Pulmonary artery endothelial cell (primary cell): ENCODE measurements at places on chromosomes 1 and 21.

- DNase-seq, result peak; percentile 37
Observed at GRCh38 chr1:40143891-40144575, 17.2 kb upstream of the RLF start.

GRCh38 chr1:175317779-175318178 lies 125.2 kb upstream of the KIAA0040 start:
- peak; percentile 82 for DNase-seq

DNA sequence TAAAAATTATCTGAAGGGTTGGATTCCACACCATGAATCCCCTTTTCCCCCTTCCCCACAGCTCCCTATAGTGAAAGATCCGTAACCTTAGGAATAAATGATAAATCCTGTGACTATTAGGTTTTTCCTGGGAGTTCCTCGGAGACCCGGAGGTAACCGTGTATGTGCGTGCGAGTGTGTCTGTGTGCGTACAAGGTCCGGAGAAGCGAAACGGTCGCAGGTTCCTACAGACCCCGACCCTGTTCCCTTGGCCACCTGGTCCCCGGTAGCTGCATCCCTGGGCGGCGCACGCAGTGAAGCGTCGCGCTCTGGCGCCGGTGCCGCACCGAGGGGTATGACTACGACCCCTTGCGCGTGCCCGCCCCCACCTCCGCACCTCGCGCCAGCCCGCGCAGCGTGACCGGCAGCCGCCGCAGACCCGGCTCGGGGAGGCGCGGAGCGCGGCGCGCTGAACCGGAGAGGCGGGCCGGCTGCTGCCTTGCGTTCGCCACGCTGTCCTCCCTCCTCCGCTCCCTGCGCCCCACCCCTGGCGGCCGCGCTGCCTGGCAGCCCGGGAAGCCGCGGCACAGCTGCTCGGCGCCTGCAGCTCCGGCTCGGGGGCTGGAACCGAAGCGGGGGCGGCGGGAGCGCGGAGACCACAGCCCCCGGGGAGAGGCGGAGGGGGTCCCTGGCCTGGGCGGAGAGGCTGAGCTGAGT lies at the start of gene AK5:
Gene AK5 (plus strand): TSS at position 529 of the 696 bp plus-strand sequence. CDS start 295 bp downstream, outside the sequence.
- DNase-seq, result no peak

- DNase-seq, result no peak
Observed at GRCh38 chr1:118032883-118033282, 103.3 kb downstream of the WDR3 start.

GRCh38 chr1:87795615-87796337 lies 467.1 kb downstream of the LMO4 start:
- no peak for DNase-seq

GRCh38 chr1:207981976-207982375 lies 71.1 kb upstream of the CD34 start:
- DNase-seq, result no peak

- DNase-seq, result no peak
Observed at GRCh38 chr1:101995984-101996745, 561 bp downstream of the OLFM3 start.

GRCh38 chr1:84705513-84705912 lies 15.3 kb upstream of the SSX2IP start:
- no peak for DNase-seq

GRCh38 chr1:147600119-147601111 lies 59.1 kb downstream of the BCL9 start:
- no peak for DNase-seq

DNA sequence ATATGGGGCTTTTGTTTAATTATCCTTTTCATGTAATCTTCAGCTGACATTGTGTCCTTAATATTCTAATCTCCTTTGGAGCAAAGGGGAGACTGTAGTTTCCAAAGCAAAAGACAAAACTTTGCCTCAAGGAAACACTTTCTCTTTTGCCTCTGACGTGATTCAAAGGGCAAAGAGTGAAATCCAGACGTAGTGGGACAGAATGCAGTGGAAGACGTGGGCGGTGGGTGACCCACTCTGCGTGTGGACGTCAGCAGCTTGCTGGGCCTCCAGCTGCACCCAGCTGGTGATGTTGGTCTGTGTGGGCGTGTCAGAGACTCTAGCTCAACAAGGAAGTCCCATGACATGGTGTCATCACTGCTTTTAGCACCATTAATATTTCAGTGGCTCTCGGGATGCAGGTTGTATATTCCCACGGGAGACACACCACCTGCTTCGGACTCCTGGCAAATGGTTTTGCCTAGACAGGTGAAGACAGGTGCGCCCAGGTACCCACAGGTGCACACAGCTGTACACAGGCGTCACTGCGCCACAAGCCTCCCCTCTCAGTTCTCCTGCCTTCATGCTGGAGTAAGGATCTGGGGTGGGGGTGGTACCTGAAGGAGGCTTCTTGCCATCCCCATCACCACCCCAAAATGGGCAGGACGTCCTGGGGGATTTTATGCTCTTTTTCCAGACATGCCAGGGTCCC lies 292.1 kb upstream of the VAMP3 start:
- no peak for DNase-seq

DNA sequence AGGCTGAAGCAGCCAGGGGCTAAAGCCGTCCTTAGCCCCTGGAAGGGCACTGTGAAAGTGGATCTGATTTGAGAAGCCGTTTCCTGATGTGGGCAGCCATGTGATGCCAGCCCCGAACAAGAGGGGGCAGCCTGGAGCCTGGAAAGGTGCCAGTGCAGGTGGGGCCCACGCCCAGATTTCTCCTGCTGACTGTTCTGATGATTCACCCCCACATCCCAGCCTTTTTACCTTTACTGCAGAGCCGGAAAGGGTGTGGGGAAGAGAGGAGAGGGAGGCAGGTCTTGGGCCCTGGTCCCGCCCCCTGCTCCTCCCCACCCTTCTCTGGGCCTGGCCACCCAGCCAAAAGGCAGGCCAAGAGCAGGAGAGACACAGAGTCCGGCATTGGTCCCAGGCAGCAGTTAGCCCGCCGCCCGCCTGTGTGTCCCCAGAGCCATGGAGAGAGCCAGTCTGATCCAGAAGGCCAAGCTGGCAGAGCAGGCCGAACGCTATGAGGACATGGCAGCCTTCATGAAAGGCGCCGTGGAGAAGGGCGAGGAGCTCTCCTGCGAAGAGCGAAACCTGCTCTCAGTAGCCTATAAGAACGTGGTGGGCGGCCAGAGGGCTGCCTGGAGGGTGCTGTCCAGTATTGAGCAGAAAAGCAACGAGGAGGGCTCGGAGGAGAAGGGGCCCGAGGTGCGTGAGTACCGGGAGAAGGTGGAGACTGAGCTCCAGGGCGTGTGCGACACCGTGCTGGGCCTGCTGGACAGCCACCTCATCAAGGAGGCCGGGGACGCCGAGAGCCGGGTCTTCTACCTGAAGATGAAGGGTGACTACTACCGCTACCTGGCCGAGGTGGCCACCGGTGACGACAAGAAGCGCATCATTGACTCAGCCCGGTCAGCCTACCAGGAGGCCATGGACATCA lies at the start of gene SFN:
Gene SFN (plus strand): TSS at position 369 of the 904 bp plus-strand sequence. CDS start 64 bp downstream, at position 433.
- no peak for DNase-seq

- DNase-seq, result peak; percentile 33
Observed at GRCh38 chr1:55640708-55641473, 425.7 kb upstream of the USP24 start.

- no peak for DNase-seq
Observed at GRCh38 chr1:202199040-202199889, 5.7 kb downstream of the LGR6 start.

GRCh38 chr21:46441331-46441730 lies 17.4 kb upstream of the DIP2A start:
- DNase-seq, result no peak

GRCh38 chr1:9195651-9196050 lies 38.9 kb upstream of the H6PD start:
- DNase-seq, result no peak

DNA sequence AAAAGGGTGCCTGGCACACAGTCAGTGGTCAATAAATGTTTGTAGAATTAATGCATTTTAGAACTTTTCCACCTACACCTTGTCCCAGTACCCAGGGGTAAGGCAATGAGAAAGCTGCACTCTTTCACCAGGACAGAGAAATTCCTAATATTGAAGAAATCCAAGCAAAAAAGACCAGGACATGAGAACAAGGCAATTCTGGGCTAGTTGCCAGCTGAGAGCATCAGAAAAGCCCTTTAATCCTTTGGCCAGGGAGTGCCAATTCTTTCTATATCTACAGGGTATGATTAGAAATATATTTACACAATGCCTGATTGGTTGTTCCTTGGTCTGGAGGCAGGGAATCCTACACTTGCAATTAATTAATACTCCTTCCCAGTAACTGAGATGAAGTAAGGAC lies 492.4 kb upstream of the NFIA start:
- DNase-seq, result no peak

DNA sequence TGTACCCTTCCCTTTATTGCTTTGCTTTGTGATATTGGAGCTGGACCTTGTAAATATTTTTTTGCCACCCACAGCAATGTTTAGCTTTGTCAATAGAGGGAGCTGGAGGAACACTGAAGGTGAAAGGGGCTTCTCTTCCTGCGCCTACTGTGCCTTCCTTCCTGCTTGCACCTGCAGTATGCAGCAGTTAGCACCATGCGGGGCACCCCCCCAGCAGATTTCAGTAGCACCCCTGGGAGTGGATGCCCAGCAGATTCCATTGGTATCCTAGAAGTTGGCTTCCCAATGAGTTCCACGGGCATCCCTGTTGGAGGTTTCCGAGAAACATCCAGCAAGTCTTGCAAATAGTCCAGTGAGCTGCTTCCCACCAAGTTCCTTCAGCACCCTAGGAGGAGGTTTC lies 25.6 kb downstream of the S100A10 start:
- no peak for DNase-seq

DNA sequence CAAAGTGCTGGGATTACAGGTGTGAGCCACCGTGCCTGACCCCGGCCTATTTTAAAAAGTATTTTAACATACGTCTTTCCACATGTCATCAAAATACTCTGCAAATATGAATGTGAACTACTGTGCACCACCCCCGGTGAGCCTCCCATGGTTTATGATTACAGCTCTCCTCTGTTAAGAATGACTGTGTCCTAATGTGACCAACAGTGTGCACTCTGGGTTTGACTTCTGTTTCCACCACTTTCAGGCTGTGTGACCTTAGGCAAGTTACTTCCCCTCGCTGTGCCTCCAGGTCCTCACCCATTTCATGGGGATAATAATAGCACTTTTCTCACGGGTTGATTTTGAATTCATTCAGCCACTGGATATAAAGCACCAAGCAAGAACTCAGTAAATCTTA lies 14.7 kb downstream of the AMPD2 start:
- no peak for DNase-seq

- no peak for DNase-seq
Observed at GRCh38 chr21:44281801-44282200, 3.9 kb upstream of the AIRE start.
